Thymus (tissue), 14 donors: ENCODE measurements at places on chromosomes 1 and 21. TPM values are rescaled to one million over a fixed set of nuclear protein-coding genes. Genes with fewer than 3 reads are reported as not detected.

GRCh38 chr1:196723325-196724185 lies 51.1 kb upstream of the CFHR3 start:
- H3K36me3 ChIP-seq, result no peaks in the 10 kb centered on the region
- H3K4me1 ChIP-seq, result no peaks in the 10 kb centered on the region
- H3K27ac ChIP-seq, result no peak overlapping the region
- H3K4me3 ChIP-seq, result no peak overlapping the region
- DNase-seq, result peak; percentile 27

- DNase-seq, result no peak
- no peaks in the 10 kb centered on the region for H3K36me3 ChIP-seq
- peaks cover 21% of the 10 kb centered on the region for H3K4me1 ChIP-seq
Measured at GRCh38 chr1:40838045-40838979, 23.9 kb downstream of the CITED4 start.

- no peak for DNase-seq
- no peak overlapping the region for H3K4me3 ChIP-seq
- H3K27ac ChIP-seq, result no peak overlapping the region
Measured at GRCh38 chr1:229147072-229147471, 123.8 kb upstream of the RAB4A start.

The KLHDC9 gene
- total RNA-seq, result 1.9 TPM

GRCh38 chr1:20896826-20897225 lies 109.7 kb upstream of the HP1BP3 start:
- H3K27ac ChIP-seq, result no peak overlapping the region
- no peak overlapping the region for H3K4me3 ChIP-seq
- DNase-seq, result no peak
- no peaks in the 10 kb centered on the region for H3K4me1 ChIP-seq
- peaks cover 19% of the 10 kb centered on the region for H3K36me3 ChIP-seq

The ATP1A2 gene
- 0.38 TPM for total RNA-seq

- peaks cover 25% of the 10 kb centered on the region for H3K4me1 ChIP-seq
- H3K36me3 ChIP-seq, result peaks cover 10% of the 10 kb centered on the region
- no peaks in the 10 kb centered on the region for H3K27me3 ChIP-seq
- no peak overlapping the region for H3K4me3 ChIP-seq
- H3K27ac ChIP-seq, result no peak overlapping the region
- DNase-seq, result no peak
Measured at GRCh38 chr21:34126691-34127090, 53.3 kb downstream of the MRPS6 start.
